Muscle of arm (tissue), 14 donors: ENCODE measurements at places on chromosomes 5 and 9.

GRCh38 chr9:130040984-130041647 is 1.9 kb downstream of the FNBP1 start:
- no peak for DNase-seq

DNA sequence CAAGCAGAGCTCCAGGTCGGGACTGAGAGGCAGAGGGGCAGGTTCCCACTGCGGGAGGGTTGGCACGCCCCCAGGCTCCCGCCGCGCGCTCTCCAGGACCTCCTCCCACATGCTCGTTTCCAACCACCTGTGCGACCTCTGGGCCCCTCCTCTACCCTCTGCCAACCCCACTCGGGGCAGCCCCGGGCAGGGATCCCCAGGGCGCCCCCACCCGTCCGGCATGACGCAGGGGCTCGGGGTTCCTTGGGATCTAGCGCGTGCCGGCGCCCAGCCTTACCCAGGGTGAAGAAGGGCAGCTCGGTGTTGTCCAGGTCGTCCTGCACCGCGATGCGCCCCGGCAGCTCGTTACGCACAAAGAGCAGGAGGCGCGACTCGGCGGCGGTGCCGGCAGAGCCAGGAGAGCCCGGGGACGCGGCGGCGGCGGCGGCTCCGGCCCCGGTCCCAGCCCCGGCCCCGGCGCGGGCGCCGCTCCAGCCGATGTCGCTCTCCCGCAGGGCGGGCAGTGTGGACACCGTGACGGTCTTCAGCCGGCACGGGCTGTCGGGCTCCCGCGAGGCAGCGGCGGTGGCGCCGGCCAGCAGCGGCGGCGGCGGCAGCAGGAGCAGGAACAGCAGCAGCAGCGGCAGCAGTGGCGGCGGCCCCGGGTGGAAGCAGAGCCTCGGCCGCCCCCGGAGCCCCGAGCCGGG is 494 bp downstream of the ASTN2 start:
- no peak for DNase-seq

- DNase-seq = no peak
Measured at GRCh38 chr9:100346836-100347235, 5.9 kb downstream of the TEX10 start.

DNA sequence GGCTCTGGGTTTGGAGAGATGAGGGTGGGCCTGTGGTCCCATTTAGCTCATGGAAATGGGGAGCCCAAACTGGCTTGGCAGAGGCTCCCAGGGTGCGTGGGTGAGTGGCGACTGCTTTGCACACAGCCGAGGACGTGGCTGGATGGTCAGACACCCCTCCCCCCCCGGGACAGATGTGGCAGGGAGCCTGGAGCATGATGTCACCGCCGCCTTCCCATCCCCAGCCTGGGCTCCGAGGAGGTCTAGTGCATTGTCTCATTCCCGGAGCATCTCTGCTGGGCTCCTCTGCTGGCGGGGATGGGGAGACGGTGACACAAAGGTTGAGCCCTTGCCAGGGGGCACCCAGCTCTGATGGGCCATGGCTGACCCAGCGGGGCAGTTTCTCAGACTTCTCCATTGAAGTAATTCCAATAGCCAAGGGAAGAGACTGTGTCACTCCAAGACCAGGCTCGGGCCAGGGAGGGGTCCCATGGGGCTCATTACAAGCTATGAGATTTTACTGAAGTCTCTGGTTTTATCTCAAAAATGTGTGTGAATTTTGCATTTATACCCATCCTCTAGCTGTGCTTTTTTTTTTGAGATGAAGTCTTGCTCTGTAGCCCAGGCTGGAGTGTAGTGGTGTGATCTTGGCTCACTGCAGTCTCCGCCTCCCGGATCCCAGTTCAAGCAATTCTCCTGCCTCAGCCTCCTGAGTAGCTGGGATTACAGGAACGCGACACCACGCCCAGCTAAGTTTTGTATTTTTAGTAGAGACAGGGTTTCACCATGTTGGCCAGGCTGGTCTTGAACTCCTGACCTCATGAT is 36.1 kb downstream of the HMCN2 start:
- peak; percentile 84 for DNase-seq

- no peak for DNase-seq
Measured at GRCh38 chr5:105145152-105145551, 1582.6 kb upstream of the NUDT12 start.

DNA sequence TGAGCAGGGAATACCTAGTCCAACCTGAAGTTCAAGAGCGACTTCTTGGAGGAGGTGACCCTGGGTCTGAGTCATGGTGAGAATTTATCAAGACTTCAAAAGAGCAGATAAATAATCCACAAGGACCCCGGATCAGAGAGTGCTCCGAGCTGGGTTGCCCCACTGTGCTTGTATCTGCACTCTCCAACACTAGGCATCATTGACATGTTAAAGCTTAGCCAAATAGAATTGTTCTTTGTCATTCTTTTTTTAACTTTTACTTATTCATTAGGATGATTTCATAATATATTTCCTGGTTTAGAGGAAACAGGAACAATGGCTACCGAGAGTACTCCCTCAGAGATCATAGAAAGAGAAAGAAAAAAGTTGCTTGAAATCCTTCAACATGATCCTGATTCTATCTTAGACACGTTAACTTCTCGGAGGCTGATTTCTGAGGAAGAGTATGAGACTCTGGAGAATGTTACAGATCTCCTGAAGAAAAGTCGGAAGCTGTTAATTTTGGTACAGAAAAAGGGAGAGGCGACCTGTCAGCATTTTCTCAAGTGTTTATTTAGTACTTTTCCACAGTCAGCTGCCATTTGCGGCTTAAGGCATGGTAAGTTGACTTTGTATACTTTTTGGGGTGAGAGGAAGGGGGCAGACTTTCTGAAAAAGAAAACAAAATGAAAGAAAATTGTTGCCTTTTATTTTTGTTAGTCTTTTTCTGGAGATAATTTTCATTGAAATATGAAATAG is at the start of gene CARD6:
TSS of gene CARD6 (plus strand) at position 300 of the 738 bp plus-strand sequence. CDS start at position 316, 16 bp downstream.
- peak; percentile 11 for DNase-seq

DNA sequence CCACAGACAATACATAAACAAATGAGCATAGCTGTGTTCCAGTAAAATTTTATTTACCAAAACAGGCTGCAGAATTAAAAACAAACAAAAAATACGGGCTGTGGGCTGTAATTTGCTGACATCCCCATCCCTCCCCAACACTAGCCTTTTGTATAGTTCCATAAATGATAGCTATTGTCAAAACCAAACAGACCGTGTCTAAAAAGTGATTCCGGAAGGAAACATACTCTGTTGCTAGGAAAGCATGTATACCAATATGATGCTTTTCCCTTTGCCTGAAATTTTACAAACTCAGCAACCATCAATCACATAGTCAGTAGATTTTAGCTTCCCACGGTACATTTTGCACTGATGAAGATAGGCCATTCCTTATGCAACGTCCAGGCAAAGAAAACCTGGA is 80.0 kb downstream of the TMEM215 start:
- DNase-seq = no peak

DNA sequence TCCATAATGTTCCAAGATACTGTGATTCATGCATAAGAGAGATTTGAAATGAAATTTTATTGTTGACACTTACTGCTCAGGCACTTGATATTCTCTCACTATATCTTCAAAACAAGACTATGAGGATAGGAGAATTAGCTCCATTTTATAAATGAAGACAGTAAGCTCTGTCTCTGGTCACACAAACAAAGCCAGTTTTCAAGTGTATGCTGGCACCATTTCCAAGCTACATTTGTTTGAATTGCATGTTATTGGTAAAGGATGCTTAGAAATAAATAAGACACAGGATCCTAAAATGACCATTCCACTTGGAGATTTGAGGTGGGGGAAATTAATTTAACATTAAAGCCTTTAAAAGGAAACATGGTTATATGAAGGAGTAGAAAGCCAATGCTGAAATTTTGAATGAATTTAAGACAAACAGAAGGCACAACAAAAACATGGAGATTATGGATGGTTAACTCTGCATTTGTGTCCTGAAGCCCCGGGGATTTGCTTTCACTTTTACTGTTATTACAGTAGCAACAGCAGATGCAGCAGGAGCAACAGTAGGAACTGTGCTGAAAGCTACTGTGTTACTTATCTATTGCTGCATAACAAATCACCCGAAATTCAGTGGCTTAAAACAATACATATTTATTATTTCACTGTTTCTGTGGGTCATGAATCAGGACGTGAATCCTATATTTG is 79.7 kb upstream of the ASTN2 start:
- DNase-seq = no peak

DNA sequence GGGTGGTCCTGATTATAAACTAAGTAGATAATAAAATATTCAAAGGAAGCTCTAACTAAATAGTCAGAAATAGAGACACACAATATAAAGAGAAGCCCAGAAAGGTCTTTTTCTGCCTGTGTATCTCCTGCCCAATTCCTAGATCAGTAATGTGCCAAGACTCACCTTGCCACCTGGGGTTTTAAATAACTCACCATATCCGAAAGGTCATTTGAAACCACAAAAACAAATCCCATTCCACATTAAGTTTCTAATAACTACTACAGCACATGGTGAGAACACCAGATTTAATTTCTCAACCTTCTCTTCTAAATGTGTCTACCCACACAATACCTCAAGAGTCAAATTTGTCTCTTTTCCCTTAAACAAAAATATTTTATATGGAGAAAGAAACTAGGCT is 75.2 kb downstream of the ZNF608 start:
- no peak for DNase-seq

GRCh38 chr9:81393985-81394811 is 295.1 kb downstream of the TLE1 start:
- peak; percentile 79 for DNase-seq

GRCh38 chr5:148615644-148616275 is 38.6 kb downstream of the HTR4 start:
- DNase-seq = no peak

DNA sequence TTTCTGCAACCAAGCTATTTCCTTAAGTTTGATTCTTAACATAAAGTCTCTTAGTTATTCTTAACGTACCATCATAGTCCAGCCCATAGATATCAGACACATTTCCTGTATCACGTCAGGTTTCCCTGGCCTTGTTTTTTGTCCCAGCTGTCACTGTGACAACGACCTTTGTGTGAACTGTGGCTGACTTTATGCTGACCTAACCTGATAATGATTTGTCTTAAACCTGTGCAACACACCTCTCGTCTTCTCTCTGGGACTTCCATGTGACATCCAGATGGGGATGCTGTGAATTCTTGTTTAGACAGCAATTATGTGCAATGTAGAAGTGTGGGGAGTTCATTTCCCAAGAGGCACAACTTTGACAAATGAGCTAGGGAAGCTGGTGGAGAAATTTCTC is 662.8 kb downstream of the PTPRD start:
- no peak for DNase-seq

- DNase-seq = no peak
Measured at GRCh38 chr9:109454041-109454440, 44.1 kb downstream of the PTPN3 start.

GRCh38 chr5:133291524-133291923 is 239.7 kb downstream of the HSPA4 start:
- no peak for DNase-seq
